ENCODE measurements at places on chromosomes 1 and 21.
A peak's percentile ranks its signal among the peaks of the same experiment; 100 is the strongest.

DNA sequence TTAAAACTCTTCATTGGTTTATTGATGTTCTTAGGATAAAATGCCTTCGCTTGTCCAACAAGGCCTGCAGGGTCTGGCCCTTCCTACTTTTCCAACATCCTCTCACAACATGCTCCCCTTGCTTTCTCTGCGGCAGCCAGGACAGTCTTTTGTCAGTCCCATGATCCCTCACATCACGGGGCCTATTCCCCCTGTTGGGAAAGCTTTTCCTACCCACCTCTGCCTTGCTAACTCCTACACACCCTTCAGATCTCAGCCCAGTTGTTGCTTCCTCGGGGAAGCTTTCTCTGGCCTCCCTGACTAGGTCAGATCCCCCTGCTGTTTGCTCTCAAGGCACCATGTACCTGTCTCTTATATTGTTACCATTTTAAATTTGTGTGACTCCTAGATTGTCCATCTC, 19.0 kb downstream of the DLGAP3 start:
- DNase-seq: no peak

- DNase-seq: no peak
These were observed 1004.9 kb upstream of the NCAM2 start for GRCh38 chr21:19993268-19993667.

GRCh38 chr1:165449131-165449530, 4.2 kb upstream of the RXRG start:
- no peak for DNase-seq

DNA sequence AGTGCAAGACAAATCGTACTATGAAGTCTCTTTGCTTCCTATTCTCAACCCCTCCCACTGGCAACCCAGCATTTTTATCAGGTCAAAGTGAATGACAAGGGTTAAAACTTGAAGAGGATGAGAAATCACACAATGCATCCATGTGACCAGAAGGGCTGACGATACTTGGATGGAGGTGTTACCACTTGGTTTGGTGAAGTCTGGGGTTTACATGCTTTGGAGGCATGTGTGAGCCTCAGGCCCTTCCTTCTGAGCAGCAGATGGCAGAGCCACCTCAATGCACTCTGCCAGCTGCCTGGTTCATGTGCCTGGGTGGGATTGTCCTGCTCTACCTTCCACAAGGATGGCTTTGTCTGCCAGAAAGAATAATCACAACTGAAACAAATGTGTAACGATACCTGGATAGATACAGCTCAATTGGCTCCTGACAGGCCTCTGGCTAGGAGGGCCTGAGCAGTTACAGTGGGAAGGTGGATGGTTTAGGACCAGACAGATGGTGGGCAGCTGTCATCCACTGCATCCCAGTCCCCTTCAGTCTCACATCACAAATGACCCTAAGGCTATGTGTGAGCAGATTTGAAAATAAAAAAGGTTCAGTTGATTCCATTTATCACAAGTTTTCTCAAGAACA, 51.5 kb upstream of the CNIH3 start:
- no peak for DNase-seq

GRCh38 chr1:67126111-67126746, 8.5 kb downstream of the C1orf141 start:
- peak; percentile 13 for DNase-seq

DNA sequence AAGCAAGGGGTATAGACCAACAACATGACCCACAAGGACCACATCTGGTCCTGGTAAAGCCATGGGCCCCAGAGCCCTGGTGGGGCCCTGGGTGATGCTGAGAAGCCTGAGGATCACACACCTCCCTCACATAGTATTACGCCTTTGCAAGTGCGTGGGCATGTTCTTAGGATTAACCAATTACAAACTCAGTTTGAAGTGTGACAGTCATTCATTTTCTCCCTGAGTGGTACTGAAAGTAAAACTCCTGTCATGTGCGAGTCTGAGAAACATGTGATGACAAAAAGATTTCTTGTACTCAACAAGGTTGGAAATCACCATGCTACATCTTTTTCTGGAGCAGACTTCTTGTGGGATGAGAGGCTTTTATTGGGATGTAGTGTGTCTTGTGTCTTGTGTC, 315.3 kb upstream of the DUSP10 start:
- DNase-seq: no peak

- DNase-seq: no peak
These were observed 533.1 kb downstream of the KIF26B start for GRCh38 chr1:245687636-245688535.

GRCh38 chr1:165632491-165632890, 1.5 kb downstream of the MGST3 start:
- DNase-seq: peak; percentile 5

DNA sequence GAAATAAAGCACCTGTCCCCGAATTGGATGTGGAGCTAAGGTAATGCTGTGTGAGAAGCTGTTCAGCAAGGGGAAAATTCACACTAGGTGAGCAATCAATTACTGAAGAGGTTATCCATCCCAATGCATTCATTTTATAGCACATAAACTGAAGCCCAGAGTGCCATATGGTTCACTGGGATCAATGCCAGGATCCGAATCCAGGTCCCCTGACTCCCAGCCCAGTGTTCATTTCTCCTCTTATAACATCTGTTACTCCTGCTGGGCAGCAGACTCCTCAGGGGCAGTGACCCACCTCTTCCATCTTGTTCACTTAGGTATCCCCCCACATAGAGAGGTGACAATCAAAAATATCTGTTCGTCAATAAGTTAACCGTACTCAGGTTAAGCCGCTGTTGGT, 13.2 kb upstream of the SEC16B start:
- DNase-seq: peak; percentile 12

DNA sequence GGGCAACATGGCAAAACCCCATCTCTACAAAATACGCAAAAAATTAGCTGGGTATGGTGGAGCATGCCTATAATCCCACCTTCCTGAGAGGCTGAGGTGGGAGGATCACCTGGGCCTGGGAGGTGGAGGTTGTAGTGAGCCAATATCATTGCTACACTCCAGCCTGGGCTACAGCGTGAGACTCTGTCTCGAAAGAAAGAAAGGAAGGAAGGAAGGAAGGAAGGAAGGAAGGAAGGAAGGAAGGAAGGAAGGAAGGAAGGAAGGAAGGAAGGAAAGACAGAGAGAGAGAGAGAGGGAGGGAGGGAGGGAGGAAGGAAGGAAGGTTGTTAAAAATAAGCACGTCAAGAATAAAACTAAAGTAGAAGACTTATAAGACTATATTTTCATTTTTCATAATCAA, 17.0 kb upstream of the ATP1A1 start:
- DNase-seq: no peak

- DNase-seq: peak; percentile 32
These were observed 44.0 kb downstream of the EVA1C start for GRCh38 chr21:32456497-32456918.

DNA sequence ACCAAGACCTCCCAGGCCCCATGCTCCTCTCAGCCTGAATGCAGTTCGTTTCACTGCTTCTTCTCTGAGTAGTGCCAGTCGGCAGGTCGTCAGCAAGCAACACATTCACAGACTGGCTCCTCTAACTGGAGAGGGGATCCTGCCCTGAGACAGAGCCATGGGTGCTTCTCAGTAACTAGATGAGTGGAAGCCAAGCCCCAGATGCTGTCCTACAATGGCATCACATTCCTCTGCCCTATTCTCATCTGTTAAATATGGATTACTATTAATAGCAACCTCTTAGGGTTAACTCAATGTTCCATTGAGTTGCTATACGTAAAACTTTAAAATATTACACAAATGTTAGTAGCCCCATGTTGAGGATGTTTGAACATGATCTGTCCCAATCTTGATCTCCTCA, 84.2 kb upstream of the S1PR1 start:
- DNase-seq: no peak

GRCh38 chr1:5504364-5504740, 487.9 kb downstream of the NPHP4 start:
- no peak for DNase-seq

DNA sequence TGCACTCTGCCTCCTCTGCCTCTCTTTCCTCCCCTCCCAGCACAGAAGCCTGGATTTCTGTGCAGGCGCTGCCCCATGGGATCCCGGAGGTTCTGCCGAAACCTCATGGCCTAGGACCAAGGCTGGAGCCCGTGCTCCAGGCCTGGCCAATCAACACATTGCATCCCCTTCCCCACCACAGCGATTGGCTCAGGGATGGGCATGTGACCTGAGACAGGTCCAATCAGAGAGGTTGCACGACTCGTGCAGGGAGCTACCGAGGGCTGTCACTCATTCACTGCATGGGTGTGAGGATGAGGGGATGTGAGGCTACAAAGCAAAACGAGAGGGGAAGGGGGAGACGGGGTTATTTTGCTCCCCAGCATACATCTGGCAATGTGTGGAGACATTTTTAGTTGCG, 3.3 kb upstream of the CELA2B start:
- DNase-seq: no peak

DNA sequence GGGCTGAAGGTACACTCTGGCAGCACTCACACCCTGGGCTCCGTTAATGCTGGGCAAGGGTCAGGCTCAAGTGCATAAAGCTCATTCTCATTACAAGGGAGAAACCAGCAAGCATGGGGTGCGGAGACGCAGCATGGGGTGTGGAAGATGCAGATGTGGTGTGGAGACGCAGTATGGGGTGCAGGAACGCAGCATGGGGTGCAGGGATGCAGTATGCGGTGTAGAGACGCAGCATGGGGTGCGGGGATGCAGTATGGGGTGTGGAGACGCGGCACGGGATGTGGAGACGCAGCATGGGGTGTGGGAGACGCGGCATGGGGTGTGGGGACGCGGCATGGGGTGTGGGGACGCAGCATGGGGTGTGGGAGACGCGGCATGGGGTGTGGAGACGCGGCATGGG, 390.7 kb downstream of the NPHP4 start:
- DNase-seq: no peak
